Astrocyte of the hippocampus (primary cell): ENCODE measurements at places on chromosomes 13 and 19.

DNA sequence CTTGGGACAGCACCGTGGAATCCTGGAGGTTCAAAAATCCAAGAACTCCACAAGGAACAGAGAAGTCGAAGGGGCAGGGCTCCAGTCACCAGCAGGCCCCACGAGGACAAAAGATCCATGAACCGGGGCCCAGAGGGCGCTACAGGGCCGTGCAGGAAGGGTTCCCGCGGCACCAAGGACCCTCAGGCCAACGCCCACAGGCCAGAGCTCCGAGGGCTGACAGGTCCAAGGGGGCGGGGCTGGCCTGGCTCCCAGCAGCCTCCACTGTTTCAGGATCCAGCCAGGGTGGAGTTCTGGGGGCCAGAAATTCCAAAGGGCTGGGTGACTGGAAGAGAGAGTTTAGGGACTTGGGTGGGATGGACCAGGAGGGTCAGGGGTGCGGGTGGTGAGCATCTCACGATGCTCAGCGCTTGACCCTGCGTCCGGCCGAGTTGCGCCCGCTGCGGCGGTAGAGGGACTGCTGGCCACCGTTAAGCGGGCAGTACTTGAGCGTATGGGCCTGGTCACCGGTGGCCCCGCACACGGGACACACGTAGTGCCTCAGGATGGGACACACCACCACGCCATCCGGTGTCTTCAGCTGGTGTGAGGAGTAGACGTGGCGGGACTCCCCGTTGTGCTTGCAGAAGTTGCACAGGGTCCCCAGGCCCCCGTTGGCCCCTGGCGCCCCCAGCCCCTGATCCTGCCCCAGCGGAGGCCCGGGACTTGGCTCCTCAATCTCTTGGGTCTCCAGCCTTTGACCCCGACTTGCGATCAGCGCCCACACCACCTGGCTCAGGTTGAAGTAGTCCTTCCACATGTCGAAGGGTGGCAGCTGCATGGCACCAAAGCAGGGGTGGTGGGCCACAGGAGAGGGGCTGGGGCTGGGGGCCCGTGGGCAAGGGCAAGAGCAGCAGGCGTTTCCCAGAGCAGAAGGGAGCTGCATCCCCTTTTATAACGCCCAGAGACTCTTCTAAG is at the start of gene NANOS2:
Gene NANOS2 (minus strand): TSS at position 905 of the 957 bp plus-strand sequence. CDS start 85 bp downstream, at position 820.
- DNase-seq, result peak; percentile 25

DNA sequence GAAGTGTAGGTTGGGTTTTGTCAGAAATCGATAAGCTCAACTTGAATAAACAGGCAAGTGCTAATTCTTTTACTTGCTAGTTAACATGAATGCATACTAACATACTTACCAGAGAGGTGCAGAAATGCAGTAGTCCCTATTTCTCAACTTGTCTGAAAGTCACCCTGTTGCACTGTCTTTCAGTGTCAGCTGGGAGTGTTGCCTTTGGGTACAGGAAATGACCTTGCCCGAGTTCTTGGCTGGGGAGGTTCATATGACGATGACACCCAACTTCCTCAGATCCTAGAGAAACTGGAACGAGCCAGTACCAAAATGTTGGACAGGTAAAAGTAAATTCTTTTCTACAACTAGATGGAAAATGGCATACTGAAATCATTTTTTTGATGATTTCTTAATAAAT is 103.5 kb upstream of the AKAP11 start:
- DNase-seq, result no peak

DNA sequence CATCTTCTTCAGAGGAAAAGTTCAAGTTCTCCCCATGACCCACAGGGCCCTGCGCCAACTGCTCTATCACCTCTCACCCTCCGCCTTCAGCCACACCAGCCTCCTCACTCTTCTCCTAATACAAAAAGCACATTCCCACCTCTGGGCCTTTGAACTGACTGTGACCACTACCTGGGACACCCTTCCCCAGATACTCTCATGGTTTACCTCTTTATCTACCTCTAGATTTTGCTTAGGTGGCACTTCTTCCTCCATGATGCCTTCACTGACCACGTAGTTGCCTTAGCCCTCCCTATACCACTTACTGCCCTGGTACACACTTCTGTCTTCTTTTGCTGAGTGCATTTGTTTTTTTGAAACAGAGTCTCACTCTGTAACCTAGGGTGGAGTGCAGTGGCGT is 3.9 kb upstream of the SYCE2 start:
- DNase-seq, result no peak

GRCh38 chr19:39810424-39810823 is 23.5 kb downstream of the DYRK1B start:
- DNase-seq, result no peak

- no peak for DNase-seq
These were observed 54.5 kb downstream of the TSSK6 start for GRCh38 chr19:19460761-19461265.

DNA sequence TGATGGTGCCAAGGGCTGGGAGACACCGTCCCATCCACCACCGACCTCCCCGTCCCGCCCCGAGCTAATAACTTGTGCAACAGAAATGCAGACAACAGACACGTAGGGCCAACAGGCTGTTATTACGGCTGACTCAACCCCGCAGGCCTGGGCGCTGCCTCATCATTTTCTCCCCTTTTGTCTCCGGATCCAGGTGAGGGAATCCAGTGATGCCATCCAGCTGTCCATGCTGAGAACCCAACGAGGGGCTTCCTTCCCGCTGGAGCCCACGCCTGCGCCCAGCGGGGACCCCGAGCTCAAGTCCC is 6.4 kb upstream of the DIRAS1 start:
- DNase-seq, result no peak

- no peak for DNase-seq
These were observed 63.0 kb downstream of the NBEA start for GRCh38 chr13:35005051-35005450.

- DNase-seq, result no peak
These were observed 11.6 kb downstream of the ATP4B start for GRCh38 chr13:113646376-113646775.

GRCh38 chr13:111514610-111515306 is 194.3 kb downstream of the TEX29 start:
- DNase-seq, result no peak

DNA sequence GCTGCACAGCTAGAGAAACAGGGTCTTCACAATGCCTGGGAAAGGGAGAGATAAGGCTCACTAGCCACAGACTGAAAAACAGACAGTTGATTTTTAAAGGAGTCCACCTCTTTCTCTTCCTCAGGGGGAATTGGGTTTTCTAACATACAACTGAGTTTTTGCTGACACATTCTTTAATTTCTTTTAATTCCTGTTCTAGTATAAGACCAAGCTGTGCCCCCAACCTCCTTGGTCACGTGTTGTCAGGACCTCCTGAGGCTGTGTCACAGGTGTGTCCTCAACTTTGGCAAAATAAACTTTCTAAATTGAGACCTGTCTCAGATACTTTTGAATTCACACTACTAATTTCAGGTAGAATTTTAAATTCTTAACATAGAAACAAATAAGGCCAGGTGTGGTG is 12.1 kb upstream of the ZNF492 start:
- DNase-seq, result no peak

GRCh38 chr19:32876919-32877285 is 7.3 kb upstream of the SLC7A9 start:
- DNase-seq, result peak; percentile 55

DNA sequence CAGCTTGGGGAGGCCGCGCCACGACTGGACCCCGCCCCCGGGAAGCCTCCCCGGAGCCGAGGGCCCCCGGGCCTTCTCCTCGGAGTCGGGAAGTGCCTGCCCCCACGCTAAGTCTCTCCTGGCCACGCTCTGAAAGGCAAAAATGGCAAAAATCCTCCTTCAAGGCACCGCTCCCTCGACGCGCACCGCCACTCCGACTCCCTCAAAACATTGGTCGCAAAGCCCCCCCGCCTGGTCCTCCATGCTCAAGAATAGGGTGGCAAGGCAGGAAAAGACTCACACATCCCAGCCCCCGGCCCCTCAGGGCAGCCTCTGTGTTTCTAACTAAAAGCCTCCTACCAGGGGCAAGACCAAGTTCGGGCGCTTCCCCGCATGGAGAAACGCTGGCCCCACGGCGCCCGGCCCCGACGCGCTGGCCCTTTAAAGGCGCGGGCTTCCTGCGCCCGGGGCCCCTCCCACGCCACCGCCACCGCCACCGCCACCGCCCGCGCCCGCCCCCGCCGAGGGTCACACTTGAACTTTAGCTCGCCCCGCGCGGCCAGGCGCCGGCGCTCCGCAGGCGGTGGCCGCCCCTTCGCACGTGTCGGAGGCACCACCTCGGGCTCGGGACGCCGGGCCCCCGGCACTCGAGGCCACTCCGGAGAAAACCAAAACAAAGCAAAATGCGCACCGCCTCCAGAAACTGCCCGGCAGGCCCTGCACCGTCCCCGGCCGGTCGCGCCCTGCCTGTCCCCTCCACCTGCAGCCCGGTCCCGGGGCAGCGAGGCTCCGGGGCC is 1.9 kb downstream of the FOXO1 start:
- DNase-seq, result peak; percentile 71
